ENCODE measurements at places on chromosomes 16 and 17. TPM values are rescaled to one million over a fixed set of nuclear protein-coding genes. Genes with fewer than 3 reads are reported as not detected.

- H3K36me3 ChIP-seq: no peaks in the 10 kb centered on the region
- H3K27me3 ChIP-seq: no peaks in the 10 kb centered on the region
- no peak overlapping the region for H3K27ac ChIP-seq
- no peak overlapping the region for H3K4me3 ChIP-seq
- H3K4me1 ChIP-seq: no peaks in the 10 kb centered on the region
- DNase-seq: no peak
Observed at GRCh38 chr17:36111068-36111490, 7.5 kb downstream of the CCL4 start.

- H3K36me3 ChIP-seq: no peaks in the 10 kb centered on the region
- no peak overlapping the region for H3K27ac ChIP-seq
- H3K4me3 ChIP-seq: no peak overlapping the region
Observed at GRCh38 chr17:55756689-55757088, 5.8 kb downstream of the PCTP start.

- H3K4me1 ChIP-seq: peaks cover 27% of the 10 kb centered on the region
- peak within 1 kb of the TSS; percentile 71 for H3K27ac ChIP-seq
- peaks cover 37% of the 10 kb centered on the region for H3K36me3 ChIP-seq
- DNase-seq: no peak
- peak within 1 kb of the TSS; percentile 32 for H3K4me3 ChIP-seq
- H3K27me3 ChIP-seq: no peaks in the 10 kb centered on the region
Observed at GRCh38 chr17:7589891-7590691, at the start of gene SOX15. SOX15 (minus strand) TSS chr17:7590094; CDS start chr17:7589676, 418 bp downstream.

- H3K27me3 ChIP-seq: no peaks in the 10 kb centered on the region
- H3K27ac ChIP-seq: no peak overlapping the region
- H3K4me1 ChIP-seq: no peaks in the 10 kb centered on the region
- H3K4me3 ChIP-seq: no peak overlapping the region
Observed at GRCh38 chr17:68356520-68356919, 65.2 kb downstream of the ARSG start.

- H3K4me1 ChIP-seq: no peaks in the 10 kb centered on the region
- H3K4me3 ChIP-seq: no peak overlapping the region
- H3K27me3 ChIP-seq: no peaks in the 10 kb centered on the region
- DNase-seq: peak; percentile 71
- H3K27ac ChIP-seq: peak overlapping the region; percentile 55
- no peaks in the 10 kb centered on the region for H3K36me3 ChIP-seq
Observed at GRCh38 chr17:1188812-1189504, 9.2 kb upstream of the ABR start.

DNA sequence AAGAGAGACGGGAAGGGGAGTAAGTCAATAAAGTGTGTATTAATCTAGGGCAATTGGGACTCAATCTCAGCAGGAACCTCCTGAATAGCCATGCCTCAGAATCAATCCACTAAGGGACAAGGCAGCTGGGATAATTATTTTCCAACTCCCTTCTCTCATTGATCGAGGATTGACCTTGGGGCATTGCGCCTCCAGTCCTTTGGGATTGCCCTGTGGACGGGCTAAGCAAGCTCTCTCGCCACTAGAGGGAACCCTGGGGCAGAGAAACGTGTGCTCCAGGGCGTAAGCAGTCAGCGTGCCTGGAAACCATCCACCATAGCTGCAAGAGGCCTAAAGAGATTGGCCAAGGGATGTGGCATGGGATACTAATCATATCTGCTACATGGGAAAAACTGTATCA lies 53.9 kb upstream of the ERCC4 start:
- no peaks in the 10 kb centered on the region for H3K36me3 ChIP-seq
- H3K27ac ChIP-seq: no peak overlapping the region
- DNase-seq: peak; percentile 61
- H3K4me1 ChIP-seq: no peaks in the 10 kb centered on the region
- H3K27me3 ChIP-seq: no peaks in the 10 kb centered on the region

- H3K36me3 ChIP-seq: no peaks in the 10 kb centered on the region
- H3K4me1 ChIP-seq: no peaks in the 10 kb centered on the region
- H3K4me3 ChIP-seq: no peak overlapping the region
- no peak overlapping the region for H3K27ac ChIP-seq
- DNase-seq: no peak
- H3K27me3 ChIP-seq: peaks cover 60% of the 10 kb centered on the region
Observed at GRCh38 chr17:79482727-79483521, 127.9 kb downstream of the RBFOX3 start.

- peaks cover 47% of the 10 kb centered on the region for H3K36me3 ChIP-seq
- peaks cover 19% of the 10 kb centered on the region for H3K4me1 ChIP-seq
- no peak for DNase-seq
Observed at GRCh38 chr17:63831505-63831904, 4.0 kb upstream of the FTSJ3 start.

DNA sequence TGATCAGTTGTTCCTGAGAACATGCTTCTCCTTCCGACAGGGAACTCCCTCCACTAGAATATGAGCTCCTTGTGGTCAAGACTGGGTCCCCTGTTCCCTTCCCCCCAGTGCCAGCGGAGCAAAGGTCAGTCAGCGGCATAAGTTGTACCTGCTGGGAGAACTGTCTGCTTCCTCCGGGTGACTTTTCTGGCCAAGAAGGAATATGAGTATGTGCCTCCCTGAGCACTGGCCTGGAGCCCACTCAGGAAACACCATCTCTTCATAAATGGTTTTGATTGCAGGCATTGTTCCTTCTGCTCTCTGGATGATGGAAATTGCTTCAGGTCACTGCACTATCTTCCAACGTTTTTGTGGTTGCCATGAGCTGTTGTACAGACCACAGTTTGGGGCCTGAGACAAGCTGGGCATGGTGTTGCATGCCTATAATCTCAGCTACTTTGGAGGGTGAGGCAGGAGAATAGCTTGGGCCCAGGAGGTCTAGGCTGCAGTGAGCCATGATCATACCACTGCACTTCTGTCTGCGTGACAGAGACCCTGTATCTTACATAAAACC lies 2.9 kb upstream of the P4HB start:
- H3K4me1 ChIP-seq: peaks cover 58% of the 10 kb centered on the region
- no peak for DNase-seq
- H3K4me3 ChIP-seq: no peak overlapping the region

DNA sequence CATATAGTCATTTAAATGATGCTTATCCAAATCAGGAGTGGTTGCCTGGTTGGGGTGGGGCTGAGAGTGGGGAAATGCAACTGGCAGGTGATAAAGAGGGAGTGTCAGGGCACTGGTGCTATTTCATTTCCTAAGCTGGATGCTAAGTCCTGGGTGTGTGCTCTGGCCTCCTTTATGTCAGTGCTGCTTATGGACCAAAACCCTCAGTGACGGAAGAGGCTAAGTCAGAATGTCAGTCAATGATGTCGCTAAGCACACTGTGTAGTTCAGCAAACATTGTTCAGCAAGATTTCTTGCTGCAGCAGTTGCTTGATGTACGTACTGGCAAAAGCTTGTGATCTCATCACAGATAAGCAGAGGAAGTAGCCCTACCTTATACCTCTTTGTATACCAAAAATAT lies 16.4 kb upstream of the FLCN start:
- H3K4me1 ChIP-seq: no peaks in the 10 kb centered on the region
- H3K27ac ChIP-seq: no peak overlapping the region
- no peak for DNase-seq
- no peak overlapping the region for H3K4me3 ChIP-seq

Gene SUMO2
- 6.4 TPM for total RNA-seq

Gene TSPOAP1
- total RNA-seq: 8.9 TPM

Gene ENGASE
- 84.0 TPM for total RNA-seq

Gene KCNH6
- 0.96 TPM for total RNA-seq

Gene CDC42EP4
- total RNA-seq: 54.9 TPM

Data from transverse colon (tissue), 4 donors.